ENCODE measurements at places on chromosomes 7 and 10.

- peak; percentile 65 for DNase-seq
Measured at GRCh38 chr7:12570534-12571461, at the start of gene SCIN. SCIN (plus strand) TSS chr7:12570720; CDS start chr7:12570787, 67 bp downstream.

DNA sequence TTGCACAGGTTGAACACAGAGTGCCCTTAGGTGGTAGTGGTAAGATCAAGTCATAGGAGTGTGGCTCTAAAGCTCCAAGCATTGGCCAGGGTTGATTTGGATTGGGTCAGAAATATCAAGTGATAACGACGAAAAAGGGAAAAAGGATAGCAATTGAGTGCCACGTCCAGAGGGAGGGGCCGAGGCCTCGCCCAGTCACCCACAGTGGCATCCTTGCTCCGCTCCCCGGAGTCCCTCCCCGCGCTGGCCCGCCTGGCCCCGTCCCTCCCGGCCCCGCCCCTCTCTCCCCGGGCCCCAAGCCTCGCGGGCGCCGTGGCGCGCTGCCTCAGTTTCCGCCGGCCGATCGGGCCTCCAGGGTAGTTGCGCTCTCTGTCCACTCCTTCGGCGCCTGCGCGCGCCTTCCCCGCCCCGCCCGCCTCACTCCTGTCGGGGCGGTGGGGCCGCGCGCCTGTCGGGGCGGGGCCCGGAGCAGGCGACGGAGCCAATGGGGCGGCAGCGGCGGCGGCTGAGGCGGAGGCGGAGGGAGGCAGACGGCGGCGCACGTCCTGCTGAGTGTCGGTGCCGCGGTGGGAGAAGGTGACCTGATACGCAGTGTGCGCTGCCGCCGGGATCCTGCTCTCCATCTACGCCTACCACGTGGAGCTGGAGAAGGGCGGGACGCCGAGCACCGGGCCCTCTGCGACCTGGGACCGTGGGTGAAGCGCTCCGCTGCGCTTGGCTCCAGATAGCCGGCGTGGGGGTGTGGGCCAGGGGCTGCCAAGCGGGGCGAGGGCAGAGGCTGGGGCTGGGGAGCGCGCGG, 209.1 kb upstream of the ZNF722 start:
- peak; percentile 0 for DNase-seq

DNA sequence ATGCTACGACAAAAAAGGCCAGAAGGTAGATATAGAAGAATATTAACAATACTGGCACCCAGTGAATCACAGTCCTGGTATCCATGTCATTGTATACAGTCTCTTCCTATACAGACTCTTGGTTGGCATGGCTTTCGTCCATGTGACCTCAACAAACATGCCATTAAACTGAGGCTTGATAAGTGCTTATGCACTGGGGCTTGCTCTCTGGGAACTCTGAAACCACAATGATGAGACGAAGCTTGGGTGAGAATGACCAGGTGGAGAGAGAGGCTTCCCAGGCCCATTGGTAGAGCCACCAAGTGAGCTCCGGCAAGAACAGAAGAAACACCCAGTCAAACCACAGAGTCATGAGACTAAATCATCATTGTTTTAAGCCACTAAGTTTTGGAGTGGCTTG, 33.2 kb downstream of the PNPLA8 start:
- DNase-seq, result no peak

DNA sequence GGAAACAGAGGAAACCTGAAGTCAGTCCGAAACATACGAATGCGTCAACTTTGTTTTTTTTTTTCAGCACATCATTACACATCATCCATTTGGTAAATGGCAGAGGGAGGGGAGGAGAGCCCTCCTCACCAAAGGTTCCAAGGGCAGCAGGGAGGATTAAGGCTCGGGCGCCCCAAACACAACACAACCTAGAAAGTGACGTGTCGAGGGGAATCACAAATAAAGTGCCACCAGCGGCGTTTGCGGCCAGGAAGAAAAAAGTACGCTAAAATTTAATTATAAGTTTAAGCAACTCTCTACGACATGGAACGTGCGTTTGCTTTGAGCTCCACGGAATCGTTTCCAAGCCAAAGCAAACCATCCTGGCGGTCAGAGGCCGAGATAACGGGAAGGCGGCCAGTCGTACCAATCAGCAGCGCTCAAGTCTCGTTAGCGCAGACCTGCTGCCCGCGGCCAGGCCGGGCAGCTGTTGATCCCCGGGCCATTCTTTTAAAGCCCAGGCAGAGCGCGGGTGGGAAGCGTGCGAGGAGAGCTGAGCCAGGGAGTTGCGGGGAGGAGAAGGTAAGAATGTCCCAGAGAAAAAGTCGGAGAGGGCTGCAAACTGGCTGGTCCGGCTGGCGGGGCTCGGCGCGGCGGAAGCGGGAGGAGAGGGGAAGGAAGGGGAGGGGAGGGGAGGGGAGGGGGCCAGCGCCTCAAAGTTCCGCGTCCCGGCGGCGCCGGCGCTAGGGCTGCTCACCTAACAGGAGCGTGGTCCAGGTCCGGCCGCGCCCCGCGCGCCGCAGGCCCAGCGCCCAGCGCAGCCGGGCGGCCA, 719 bp downstream of the DPY19L1 start:
- DNase-seq, result peak; percentile 74

DNA sequence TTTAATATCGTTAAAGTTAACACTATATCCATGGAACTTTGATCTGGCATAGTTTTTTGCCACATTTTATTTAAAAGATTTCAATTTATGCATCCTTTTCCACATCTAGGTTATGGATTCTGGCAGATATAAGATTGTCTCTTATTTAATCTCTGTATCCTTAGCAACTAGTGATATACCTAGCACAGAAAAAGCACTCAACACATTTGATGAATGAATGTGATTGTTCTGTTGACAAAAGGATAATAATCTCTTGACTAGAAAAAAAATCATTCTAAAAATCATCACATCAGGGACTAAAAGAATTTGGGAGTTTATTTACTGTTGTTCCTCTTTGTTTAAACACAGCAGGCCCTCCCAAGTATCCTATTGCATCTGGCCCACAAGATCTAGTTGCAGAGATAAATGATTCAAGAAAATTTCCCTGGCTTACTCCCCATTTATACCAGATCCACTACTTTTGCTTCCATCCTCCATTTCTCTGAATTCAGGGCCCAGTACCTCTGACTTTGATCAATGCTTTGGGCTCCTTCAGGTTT, 84.0 kb upstream of the C1GALT1 start:
- DNase-seq, result no peak

GRCh38 chr7:73715648-73716317, 3.7 kb downstream of the STX1A start:
- DNase-seq, result peak; percentile 74

GRCh38 chr10:102935505-102935904, 17.4 kb downstream of the CNNM2 start:
- no peak for DNase-seq

- DNase-seq, result no peak
Measured at GRCh38 chr7:23713285-23714149, 3.5 kb downstream of the STK31 start.

DNA sequence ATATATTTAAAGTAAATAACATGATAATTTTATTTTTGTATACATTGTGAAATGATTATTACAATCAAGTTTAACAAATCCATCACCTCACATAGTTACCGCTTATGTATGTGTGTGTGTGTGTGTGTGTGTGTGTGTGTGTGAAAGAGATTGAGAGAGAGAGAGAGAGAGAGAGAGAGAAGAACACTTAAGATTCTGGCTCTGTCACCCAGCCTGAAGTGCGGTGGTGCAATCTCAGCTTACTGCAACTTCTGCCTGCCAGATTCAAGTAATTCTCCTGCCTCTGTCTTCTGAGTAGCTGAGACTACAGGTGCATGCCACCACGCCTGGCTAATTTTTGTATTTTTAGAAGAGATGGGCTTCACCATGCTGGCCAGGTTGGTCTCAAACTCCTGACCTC, 17.8 kb downstream of the LYZL1 start:
- no peak for DNase-seq

- no peak for DNase-seq
Measured at GRCh38 chr10:90822508-90822907, 35.3 kb downstream of the HTR7 start.

DNA sequence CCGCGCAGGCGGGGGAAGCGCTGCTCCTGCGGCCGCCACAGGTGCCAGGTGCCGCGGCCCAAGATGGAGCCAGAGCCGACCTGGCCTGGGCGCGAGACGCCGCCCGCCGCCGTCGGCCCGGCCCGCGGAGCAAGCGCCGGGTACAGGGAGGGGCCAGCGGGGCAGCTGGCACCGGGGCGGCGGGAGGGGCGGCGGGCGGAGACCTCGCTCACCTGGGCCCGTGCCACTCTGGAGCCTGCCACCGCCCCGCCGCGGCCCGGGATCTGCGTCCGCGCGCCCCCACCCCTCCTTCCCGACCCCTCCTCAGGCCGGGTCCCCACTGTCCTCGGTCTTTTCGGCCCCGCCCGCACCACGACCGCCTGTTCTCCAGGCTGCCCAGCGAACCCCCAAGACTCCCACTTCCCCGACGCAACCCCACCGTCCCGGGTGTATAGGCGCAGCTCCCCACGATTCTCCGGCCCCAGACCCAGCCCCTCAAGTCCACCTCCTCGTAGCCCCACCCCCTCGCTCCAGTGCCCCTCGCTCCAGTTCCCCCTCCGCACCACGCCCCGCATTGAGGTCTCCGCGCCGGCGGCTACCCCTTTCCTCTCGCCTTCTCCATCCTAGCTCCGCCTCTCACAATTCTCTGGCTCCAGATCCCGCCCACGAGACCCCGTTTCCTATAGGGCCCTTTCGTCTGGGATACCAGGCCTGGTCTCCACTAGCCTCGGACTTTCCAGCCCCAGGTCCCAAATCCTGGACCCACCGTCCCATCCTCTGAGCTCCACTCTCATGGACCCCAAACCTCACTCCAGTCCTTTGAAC, at the start of gene GPRIN2:
GPRIN2 (minus strand) TSS at position 144 of the 804 bp plus-strand sequence. CDS start 5,922 bp downstream, outside the sequence.
- DNase-seq, result no peak

DNA sequence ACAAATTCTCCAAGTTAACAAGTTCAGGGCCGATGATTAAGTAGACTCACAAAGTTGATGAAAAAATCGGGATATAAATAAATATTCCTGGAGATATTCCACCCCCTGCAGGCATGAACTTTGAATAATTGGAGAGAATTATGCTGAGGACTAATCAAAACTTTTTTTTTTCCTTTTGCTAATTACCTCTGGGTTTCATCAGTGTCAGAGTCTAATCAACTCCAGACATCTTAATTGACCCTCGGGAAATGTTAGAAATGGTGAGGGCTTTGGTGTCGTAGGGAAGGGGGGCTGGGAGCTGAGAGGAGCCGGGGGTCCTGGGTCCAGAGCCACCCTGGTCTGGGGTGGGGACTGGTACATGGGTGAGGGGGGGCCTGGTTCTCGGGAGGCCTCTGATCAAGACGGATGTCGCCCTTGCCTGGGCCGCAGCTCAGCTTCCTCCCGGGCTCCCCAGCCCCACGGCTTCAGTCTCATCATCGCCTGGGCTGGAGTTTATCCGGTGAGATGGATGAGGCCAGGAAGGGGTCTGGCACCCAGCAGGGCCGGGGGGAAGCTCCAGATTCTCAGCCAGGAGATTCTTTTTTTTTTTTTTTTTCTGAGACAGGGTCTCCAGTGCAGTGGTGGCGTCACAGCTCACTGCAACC, 30.4 kb upstream of the ELFN1 start:
- no peak for DNase-seq

- no peak for DNase-seq
Measured at GRCh38 chr7:157881048-157881771, 544.4 kb downstream of the DNAJB6 start.

DNA sequence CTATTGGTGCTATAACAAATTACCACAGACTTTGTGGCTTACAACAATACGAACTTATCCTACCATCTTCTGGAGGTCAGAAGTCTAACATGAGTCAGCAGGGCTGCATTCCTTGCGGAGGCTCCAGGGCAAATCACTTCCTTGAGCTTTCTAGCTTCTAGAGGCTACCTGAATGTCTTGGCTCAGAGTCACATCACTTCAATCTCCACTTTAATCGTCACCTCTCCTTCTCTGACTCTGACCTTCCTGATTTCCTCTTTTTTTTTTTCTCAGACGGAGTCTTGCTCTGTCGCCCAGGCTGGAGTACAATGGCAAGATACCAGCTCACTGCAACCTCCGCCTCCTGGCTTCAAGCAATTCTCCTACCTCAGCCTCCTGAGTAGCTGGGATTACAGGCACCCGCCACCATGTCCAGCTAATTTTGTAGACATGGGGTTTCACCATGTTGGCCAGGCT, 44.6 kb upstream of the ANAPC16 start:
- peak; percentile 65 for DNase-seq

GRCh38 chr7:152636441-152636840, 39.5 kb downstream of the XRCC2 start:
- no peak for DNase-seq

DNA sequence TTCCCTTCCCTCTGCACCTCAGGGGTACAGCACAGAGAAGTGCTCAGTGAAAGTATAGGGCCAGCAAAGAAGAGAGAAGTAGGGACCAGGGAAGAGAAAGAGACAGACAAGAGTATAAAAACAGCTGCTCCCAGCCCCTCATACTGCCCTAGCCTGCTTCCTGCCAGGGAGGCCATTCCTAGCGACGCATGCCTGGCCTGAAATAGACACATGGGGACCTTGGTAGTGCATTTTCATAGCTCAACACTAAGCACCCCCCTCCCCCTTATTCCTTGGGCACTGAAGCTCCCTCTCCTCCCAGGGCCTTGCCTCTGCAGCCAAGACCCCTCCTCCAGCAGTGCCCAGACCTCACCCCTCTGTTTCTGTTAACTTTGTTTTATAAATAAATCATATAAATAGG, 64.7 kb downstream of the ZMIZ1 start:
- no peak for DNase-seq

DNA sequence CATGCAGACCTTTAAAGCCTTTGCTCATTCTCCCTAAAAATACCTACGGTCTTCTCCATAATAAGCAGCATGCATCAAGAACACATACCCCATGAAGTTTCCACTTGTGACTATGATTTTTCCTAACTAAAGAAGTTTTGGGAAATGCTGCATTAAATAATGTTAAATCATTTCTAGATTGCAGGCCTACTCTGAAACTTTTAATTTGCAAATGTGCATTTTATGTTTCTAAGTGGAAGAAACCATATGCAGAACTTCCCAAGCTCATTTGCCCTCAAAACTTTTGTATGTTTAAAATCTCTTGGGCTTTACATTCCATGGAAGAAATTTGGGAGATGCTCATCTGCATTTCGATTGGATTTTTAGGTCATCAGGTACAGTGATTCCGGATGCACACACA, 63.6 kb downstream of the ITGB8 start:
- no peak for DNase-seq

DNA sequence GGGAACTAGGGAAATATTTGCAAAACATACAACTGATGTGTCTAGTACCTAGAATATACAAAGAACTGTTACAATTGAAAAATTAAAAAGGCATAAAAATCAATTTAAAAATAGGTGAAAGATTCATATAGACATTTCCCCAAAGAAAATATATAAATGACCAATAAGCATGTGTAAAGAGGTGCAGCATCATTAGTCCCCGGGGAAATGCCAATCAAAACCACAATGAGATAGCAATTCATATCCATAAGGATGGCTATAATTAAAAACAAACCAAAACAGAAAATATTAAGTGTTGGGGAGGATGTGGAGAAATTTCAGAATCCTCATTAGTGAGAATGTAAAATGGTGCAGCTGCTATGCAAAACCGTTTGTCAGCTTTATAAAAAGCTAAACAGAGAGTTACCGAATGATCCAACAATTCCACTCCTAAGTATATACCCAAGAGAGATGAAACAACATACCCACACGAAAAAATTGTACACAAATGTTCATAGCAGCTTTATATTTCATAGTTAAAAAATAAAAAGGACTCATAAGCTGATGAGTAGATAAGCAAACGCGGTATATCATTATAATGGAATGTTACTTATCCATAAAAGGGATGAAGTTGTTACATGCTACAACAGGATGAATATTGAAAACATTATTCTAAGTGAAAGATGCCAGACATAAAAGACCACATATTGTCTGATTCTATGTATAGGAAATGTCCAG, 210.1 kb upstream of the INHBA start:
- DNase-seq, result no peak
